ENCODE measurements at places on chromosomes 7 and 10.
A peak's percentile ranks its signal among the peaks of the same experiment; 100 is the strongest.

DNA sequence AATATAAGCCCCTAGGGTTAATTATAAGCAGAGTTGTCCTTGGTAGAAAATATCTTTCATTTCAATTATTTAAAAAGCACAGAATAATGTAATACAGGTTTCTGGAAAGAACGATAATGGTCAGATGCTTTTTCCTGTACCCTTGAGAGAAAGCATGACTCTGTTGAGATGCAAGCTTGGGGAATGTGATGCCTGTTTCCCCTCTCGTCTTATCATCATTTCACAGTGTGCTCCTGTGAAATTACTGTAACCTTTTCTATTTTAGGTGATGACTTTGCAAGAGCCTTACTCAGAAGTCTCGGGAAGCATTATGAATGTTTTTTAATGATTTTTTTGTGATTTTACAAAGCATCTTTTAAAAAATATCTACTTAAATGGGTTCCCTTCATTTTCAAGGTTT is 243.0 kb downstream of the POLR1F start:
- no peak for DNase-seq

- no peak for DNase-seq
These were observed 40.9 kb downstream of the CCNY start for GRCh38 chr10:35377050-35377728.

GRCh38 chr7:73817121-73817520 is 13.7 kb upstream of the CLDN4 start:
- no peak for DNase-seq

- no peak for DNase-seq
These were observed 29.0 kb upstream of the DAGLB start for GRCh38 chr7:6476596-6477317.

DNA sequence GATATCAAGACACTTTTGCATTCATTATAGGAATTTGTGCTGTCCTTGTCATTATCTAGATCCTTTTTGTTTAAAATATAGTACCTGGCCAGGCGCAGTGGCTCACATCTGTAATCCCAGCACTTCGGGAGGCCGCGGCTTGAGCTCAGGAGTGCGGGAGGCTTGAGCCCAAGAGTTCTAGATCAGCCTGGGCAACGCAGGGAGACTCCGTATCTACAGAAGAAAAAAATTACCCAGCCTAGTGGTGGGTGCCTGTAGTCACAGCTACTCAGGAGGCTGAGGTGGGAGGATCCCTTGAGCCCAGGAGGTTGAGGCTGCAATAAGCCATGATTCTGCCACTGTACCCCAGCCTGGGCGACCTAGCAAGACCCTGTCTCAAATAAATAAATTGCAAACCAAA is 621 bp upstream of the MORN4 start:
- DNase-seq, result peak; percentile 23

GRCh38 chr7:25098096-25099046 is 26.7 kb downstream of the CYCS start:
- DNase-seq, result peak; percentile 74
